ENCODE measurements at places on chromosomes 2 and 18.
A peak's percentile ranks its signal among the peaks of the same experiment; 100 is the strongest.

DNA sequence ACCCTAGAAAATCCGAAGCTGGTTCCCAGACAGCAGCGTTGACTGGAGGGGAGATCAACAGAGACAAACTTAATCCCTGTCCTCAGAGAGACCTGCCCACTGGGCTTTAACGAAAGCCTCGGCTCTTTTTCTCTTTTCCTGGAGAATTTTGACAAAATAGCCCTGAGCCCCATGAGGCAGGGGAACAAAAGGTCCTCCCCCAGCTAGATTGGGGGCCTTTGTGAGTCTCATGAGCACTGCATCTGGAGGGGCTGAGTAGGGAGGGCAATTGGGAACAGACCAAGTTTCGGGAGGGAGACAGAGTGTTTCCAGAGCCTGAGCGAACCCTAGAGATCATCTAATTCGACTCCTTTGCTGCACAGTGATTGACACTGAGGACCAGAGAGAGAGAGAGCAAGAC is 123.9 kb upstream of the HAAO start:
- DNase-seq: no peak

- DNase-seq: peak; percentile 51
These were observed 640 bp downstream of the ROCK2 start for GRCh38 chr2:11343650-11344341.

- no peak for DNase-seq
These were observed 489.1 kb upstream of the MEX3C start for GRCh38 chr18:51686590-51686989.

DNA sequence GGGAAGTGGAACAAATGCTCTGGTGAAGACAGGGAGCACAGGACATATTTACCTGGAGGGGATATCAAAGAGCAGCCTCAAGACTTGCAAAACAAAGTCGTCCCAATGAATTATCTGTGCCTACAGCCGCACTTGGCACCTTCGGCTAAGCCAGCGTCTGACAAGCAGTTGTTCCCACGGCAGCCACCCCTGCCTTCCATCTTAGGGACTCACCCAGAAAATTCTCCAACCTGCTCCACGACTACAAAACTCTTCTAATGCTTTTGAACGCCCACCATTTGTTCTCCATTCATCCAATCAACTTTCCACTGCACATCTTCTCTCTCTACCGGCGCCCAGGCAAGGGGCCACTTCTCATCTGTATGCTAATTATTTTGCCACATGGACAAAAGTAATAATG is 7.0 kb downstream of the MYT1L start:
- no peak for DNase-seq

DNA sequence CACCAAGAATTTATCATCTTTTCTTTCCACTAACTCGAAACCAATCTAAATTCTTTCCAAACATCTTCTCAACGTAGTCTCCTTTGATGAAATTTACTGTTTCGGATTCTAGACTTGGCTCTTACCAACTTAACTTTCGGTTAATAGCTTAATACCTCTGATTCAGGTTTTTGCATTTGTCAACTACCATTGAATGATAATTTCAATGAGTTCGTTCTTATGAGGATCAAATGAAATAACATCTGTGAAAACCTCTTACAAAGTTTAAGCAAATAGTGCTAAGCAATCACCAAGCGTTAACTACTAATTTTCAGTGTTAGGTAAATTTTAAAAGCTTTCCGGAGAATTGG is 593 bp upstream of the NRBP1 start:
- DNase-seq: no peak
